ENCODE measurements at places on chromosomes 4 and X.

DNA sequence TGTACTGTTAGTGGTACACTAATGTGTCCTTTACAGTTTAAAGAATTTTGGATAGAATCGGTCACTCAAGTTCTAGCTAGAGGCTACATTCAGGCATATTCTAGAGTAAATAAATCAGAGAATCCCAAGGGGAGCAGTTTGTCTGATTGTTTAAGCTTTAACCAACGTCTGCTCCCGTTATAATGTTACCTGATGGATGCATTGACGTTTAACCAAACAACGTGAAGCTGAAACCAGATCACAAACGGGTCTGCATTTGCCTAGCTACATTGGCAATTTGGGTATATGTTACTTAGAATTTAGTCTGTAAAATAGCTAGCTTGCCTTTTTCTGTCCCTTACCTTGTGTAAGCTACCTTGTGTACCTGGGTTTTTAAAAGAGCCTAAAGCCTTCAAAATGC, 1.6 kb downstream of the PI4K2B start:
- no peak for DNase-seq

DNA sequence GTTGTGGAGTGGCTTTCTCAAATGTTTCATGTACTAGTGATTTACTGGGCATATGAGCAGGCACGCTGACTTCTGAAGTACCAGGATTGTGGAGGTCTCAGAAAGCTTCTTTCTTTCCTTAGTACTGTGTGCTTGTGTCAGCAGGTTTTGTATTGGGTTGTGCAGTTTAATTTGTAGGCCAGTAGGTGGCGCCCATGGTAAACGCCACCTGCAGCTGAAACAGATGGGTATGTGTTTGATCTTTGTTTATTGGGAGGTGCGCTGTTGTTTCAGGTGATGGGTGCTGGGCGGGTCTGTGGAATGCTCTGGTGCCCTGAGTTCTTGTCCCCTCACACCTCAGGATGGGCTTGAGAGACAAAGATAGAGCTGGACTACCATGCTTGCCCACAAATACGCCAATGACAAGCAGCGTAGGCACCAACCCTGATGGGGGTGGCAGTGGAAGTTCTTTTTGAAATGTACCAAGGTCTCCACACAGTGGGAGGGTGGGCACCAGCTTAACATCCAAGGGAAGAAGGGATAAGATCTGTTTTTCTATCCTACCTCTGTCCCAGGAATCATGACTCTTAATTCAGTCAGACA, 141.5 kb downstream of the RPS6KA6 start:
- no peak for DNase-seq

- no peak for DNase-seq
These were observed 332.4 kb downstream of the SLC7A11 start for GRCh38 chr4:137909529-137910309.

GRCh38 chr4:10758906-10759305, 74.3 kb upstream of the CLNK start:
- no peak for DNase-seq

DNA sequence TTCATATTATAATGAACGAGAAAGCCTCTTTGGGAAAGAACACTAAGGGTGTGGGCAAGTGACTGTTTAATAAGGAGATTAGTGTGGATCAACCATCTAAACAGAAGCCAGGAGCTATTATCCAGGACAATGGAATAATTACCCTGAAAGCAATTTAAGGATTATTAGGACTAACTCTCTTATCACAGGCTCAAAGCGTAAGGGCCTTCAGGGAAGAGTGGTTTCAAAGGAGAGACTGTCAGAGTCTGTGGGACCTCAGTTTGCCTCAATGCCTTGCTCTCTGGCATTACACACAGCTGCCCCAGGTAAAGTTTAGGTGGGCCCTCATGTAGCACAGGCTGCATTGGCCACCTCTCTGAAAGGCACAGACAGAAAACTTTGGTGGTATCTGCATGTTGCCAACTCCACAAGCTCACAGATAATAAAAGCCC, 717.2 kb upstream of the ADGRL3 start:
- no peak for DNase-seq
